ENCODE measurements at places on chromosomes 2 and 18. TPM values are rescaled to one million over a fixed set of nuclear protein-coding genes. Genes with fewer than 3 reads are reported as not detected.

Gene ATP6V1B1
- total RNA-seq, result not detected

Gene HOXD3
- not detected for total RNA-seq

Gene NXPH2
- not detected for total RNA-seq

- no peak for DNase-seq
Measured at GRCh38 chr2:199882667-199883066, 28.4 kb upstream of the C2orf69 start.

GRCh38 chr2:194314042-194314441, 1343.0 kb upstream of the SLC39A10 start:
- no peak for DNase-seq

DNA sequence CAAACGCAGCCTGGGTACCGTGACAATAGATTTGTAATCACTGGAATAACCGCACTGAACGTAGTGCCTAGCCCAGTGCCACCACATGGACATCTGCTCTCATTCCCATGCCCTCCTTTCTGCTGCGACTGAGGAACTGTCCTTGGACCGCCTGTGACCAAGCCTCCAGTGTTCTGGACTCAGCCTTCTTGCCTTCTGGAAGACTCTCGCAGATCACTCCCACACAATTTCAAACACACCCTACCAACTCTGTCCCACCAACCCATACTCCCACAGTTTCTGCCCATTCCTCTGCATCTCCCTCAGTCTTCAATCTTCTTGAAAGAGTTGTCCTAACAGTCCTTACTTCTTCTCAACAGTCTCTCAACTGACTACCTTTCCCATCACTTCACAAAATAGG, 2.1 kb downstream of the RNF149 start:
- DNase-seq, result peak; percentile 21

DNA sequence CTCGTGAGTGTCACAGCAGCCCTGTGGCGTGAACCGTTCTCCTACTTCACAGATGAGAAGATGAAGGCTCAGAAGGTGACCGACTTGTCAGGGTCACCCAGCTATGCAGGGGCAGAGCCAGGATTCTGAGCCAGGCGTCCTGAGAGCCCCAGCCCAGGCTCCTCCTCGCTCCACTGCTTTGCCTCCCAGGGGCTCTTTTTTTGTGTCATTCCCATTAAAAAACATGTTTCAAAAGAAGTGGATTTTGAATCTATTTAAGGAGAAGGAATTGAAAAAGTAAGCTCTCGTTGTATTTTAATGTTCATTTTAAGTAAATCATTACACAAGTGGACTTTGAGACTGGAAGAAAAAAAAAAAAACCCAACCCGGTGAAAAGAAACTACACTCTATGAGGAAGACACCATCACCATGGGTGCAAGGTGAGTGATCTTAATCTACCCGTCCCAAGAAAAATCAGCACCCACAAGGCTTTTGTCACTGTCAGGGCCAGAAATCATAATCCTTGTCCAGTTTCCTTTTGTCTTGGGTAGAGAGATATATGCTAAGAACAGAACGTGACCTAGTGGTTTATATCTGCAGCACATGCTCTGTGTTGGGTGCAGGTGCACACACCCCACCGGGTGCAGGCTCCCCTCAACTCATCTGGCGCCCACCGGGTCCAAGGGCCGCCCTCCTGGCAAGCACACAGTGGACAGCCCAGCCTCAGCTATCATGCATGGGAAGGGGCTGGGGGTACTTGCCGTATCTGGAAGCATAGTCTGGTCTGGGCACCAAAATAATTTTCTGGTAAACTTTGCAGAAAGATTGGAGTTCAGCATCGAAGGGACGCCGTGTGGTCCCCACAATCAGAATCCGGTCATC, 73.5 kb upstream of the ASB18 start:
- no peak for DNase-seq

DNA sequence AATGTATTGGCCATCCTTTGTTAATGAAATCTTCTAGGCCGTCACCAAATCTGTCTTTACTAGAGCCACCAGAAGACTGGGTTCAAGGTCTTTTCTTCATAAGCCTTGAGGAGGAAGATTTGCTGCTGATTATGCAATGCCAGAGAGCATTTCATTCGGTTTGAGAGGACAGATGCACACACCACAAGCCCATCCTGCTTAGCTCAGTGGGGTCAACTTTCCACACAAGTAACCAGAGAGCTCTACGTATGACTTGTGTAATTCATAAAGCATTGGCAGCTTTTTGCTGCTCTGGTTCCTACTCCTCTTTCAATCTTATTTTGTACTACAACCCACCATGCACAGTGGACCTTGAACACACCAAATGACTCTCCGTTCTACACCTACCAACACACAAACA, 106.9 kb downstream of the OSR1 start:
- no peak for DNase-seq

- DNase-seq, result no peak
Measured at GRCh38 chr2:207808119-207808518, 38.4 kb upstream of the FZD5 start.

- DNase-seq, result no peak
Measured at GRCh38 chr2:174595116-174595809, 2.3 kb downstream of the WIPF1 start.

DNA sequence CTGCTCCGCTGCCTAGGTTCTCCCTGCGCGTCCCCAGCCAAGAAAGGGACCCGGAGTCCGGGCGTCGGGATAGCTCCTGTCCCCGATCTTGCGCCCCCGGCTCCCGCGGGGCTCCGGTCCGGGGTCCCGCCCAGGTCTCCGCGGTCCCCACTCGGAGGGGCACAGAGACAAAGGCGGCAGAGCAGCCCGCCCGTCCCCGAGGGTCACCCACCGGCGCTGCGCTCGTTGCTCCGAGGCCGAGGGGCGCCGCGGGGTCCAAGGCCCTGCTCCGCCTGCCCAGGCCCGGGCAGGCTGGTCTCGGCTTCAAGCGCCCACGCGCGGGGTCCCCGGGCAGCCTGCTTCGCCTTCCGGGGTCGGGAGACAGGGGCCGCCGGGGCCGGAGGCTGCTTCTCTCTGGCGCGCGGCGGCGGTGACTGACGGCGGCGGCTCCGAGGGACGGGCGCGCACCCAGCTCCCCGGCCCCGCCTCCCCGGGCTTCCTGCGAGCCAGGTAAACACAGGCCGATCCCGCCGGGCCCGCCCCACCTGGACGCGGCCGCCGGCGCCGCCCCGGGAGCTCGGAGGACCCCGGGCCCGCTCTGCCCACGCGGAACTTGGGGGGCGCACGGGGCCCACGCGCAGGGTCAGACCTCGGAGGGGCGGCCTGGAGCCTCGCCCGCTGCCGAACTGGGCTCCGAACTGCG, at the start of gene MBP:
MBP (minus strand) TSS at position 415 of the 682 bp plus-strand sequence. CDS start 27,522 bp downstream, outside the sequence.
- DNase-seq, result peak; percentile 85

- DNase-seq, result no peak
Measured at GRCh38 chr2:207275779-207276178, 110.0 kb upstream of the KLF7 start.

DNA sequence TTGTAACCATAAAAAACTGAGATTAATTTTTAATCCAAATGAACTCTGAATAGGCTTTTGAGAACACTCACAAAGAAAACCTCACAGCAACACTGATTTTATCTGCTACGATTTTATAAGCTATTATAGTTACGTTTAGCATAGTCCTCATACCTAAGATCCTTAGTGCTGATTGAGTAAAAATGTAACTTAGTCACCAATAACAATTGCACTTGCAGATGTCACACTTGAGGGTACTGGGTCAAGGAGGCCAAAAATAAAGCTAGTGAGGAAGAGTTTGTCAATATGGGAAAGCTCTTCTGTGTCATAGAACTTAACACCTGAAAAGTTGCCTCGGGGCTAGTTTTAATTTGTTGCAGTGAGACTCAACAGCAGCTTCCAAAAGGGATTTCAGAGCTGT, 706.5 kb upstream of the FAM98A start:
- DNase-seq, result no peak

Data from activated T-cell treated with anti-CD3 and anti-CD28 coated beads, Interleukin-2, amount 50 U/mL, for 72 hours (primary cell).